ENCODE measurements at places on chromosomes 2 and 18.

- no peak for DNase-seq
Measured at GRCh38 chr2:222904557-222905258, 43.9 kb downstream of the ACSL3 start.

GRCh38 chr2:86142436-86143257, 36.6 kb downstream of the PTCD3 start:
- no peak for DNase-seq

DNA sequence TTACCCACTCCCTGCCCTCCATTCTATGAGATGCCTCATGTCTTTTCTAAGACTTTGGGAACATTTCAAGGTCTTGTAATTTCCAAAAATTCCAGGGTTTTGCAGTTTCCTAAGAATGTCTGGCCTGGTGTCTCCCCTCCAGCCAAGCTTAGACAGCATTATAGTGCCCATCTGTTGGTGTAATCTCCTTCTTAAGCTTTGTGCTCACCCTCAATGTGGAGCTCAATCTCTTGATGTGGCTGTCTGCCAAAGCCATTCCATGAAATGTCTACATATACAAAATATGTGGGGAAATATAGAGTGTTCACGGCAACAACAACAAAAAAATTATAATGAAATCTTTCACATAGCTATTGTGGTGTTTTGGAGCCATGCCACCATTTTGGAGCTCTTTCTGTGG, 558.4 kb downstream of the PIK3C3 start:
- DNase-seq, result no peak

DNA sequence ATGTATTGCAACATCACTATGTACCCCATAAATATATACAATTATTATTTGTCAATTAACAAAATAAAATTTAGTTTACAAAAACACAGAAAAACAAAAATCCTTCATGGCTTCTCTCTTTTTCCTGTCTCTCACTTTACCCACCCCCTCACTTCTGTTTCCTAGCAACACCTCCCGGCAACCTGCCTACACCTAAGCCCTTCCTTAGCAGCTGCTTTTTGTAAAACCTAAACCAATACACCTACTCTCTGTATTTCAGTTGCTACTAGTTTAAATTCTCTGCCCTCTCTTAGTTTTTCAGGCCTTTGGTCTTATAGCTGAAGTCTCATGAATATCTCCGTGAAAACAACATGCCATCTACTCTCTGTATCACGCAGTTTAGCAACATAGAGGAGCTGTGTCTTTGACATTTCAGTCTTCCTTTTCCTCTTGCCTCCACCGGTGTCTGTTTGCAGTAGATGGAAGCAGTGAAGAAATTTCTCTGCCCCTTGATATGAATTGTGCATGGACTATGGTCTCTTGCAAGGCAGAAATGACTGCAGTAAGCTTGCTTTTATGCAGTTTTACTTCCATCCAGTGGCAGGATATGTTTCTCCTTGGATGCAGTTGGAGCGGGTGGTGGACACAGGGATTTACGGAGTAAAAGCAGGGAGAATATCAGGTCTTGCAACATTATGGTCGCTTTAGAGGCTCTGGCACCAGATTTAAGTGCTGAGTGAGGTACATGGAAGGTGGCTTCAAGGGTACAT, 42.0 kb upstream of the ZDBF2 start:
- no peak for DNase-seq

DNA sequence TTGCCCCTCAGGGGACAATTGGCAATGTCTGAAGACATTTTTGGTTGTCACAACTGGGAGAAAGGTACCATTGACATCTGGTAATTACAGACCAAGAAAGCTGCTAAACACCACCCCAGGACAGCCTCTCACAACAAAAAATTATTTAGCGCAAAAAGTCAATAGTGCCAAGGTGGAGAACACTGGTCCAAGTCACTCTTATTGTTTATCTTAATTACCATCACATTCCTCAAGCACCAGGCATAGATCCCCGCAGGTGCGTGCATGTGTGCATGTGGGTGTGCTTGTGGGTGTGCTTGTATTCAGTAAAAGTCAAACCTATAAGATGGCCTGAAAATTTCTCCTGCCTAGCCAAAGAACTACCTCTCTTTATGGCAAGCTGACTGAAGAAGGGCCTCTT, 74.9 kb upstream of the WDR75 start:
- DNase-seq, result no peak

DNA sequence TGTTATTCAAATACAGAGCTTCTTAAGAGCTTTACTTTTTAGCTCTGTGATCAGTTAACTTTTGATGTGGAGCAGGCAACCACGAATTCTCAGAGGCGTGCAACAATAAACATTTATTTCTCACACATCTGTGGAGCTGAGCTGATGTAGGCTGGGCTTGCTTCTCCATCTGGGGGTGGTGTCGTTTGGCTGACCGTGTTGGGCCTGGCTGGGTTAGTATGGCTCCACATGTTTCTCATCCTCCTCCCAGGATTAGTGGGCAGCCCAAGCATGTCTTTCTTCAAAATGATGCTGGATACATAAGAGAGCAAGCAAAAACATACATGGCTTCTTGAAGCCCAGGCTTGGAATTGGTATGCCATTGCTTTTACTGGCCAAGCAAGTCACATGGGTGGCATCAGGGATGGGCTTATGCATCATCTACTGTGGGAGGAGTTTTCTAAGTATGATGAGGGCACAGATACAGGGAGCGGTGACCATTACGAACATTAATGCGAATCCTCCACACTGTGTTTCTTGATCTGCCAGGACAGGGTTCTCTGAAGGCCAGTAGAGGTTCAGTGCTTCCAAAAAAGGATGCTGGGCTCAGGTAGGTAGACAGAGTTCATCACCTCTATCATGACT, 157.0 kb upstream of the TNP1 start:
- DNase-seq, result no peak

DNA sequence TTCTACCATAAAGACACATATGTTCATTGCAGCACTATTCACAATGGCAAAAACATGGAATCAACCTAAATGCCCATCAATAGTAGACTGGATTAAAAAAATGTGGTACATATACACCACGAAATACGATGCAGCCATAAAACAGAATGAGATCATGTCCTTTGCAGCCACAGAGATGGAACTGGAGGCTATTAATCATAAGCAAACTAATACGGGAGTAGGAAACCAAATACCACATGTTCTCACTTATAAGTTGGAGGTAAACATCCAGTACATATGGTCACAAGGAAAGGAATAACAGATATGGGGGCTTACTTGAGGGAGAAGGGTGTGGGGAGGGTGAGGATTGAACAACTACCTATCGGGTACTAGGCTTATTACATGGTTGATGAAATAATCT, 7.7 kb downstream of the HMSD start:
- DNase-seq, result no peak

GRCh38 chr2:165008730-165009315, 53.5 kb upstream of the SLC38A11 start:
- DNase-seq, result no peak

DNA sequence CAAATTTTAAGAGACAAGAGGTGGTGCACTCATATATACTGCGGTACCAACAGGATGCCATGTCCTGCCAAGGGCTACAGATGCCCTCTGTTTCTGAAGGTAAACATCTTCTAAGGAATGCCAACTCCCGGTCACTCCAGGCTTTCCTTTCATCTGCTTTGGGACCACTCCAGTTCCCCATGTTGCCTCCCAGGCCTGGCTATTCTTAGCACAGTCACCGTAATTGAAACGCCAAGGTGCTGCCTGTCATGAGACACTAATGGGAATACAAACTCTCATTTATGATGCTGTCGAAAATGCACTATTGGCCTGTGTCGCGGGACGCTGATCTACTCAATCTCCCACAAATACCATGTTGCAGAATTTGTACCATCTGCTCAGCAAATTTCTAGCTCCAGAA, 79.6 kb downstream of the KLF7 start:
- no peak for DNase-seq

GRCh38 chr2:105394951-105395611, 3.8 kb downstream of the FHL2 start:
- no peak for DNase-seq
